ENCODE measurements at places on chromosomes 3 and 15. TPM values are rescaled to one million over a fixed set of nuclear protein-coding genes. Genes with fewer than 3 reads are reported as not detected.
A peak's percentile ranks its signal among the peaks of the same experiment; 100 is the strongest.

The SAMD7 gene
- total RNA-seq = not detected

The CHRM5 gene
- total RNA-seq = not detected

The QTRT2 gene
- 22.5 TPM for total RNA-seq

DNA sequence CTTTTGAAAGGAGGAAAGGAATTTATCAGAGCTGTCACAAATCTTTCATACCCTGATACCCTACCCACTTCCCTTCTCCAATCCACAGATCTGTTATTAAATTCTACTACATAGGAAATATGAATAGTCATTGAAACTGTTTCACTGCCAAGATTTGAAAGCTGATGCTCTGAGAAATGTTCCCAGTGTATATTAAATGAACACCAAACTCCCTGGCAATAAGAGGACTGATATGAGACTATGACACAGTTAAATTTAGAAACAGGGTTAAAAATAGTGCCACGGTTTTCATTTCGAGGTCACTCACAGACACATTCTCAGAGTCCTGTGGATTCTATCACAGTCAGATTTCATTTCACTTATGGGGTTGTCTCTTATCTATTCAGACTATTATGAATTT lies 27.2 kb upstream of the GBE1 start:
- H3K4me1 ChIP-seq = peaks cover 3% of the 10 kb centered on the region
- DNase-seq = no peak
- H3K27ac ChIP-seq = no peak overlapping the region
- H3K36me3 ChIP-seq = no peaks in the 10 kb centered on the region
- H3K4me3 ChIP-seq = no peak overlapping the region
- no peaks in the 10 kb centered on the region for H3K27me3 ChIP-seq

GRCh38 chr3:195900436-195901355 lies 7.7 kb downstream of the TNK2 start:
- H3K4me3 ChIP-seq = no peak overlapping the region
- no peaks in the 10 kb centered on the region for H3K36me3 ChIP-seq
- peak; percentile 62 for DNase-seq
- H3K27ac ChIP-seq = no peak overlapping the region
- H3K4me1 ChIP-seq = peaks cover 41% of the 10 kb centered on the region
- no peaks in the 10 kb centered on the region for H3K27me3 ChIP-seq

Data from thyroid gland (tissue), 4 donors.